Stimulated activated CD4-positive, alpha-beta T cell treated with anti-CD3 and anti-CD28 coated beads, Interleukin-12 subunit alpha, Interleukin-12 subunit beta, amount 100 ng/mL, for 24 hours (primary cell): ENCODE measurements at places on chromosomes 5 and 9.

DNA sequence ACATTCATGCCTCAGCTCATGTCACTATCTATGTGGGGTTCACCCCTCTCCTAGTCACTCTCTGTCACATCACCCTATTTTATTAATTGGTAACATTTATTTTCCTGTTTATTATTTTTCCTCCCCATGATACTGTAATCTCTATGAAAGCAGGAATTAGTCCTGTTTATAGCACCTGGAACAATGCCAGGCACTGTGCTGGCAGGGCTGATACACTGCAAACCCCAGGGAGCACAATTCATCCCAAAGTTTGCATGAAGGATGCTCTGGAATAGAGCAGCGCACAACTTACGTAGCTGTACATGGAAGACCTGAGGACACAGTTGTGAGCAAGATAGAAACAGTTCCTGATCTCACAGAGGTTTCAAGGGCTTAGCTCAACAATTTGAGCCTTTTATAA lies 103.2 kb downstream of the NSG2 start:
- no peak for DNase-seq

GRCh38 chr9:10875752-10876151 lies 262.9 kb upstream of the PTPRD start:
- no peak for DNase-seq

DNA sequence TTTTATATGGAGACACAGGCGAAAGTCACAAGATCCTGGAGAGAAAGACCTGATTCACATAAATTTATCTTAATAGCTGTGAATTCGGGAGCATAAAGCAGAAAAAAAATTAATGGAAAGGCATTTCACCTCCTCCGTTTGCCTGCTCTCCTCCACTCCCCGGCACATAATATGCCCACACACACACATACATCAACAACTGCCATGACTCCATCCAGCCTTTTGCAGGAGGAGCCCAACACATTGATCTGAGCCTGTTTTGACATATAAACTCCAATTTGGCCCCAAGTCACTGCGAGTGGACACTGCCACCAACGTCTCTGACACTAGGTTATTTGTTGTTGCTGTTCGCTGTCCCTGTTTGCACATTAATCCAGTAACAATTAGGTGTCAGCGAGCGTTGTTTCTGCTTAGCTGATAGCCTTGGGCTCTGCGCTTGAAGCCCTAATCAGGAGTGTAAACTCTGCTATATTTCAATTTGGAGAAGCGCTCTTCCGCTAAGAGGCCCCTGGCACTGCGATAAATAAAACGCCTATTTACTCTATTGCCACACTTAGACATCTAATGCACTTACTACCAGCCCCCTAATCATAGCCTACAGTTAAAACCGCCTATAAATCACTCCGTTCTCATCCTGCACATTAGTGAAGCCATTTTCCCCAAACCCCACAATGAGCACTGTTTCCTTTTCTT lies 195.8 kb upstream of the TBCA start:
- DNase-seq, result no peak

DNA sequence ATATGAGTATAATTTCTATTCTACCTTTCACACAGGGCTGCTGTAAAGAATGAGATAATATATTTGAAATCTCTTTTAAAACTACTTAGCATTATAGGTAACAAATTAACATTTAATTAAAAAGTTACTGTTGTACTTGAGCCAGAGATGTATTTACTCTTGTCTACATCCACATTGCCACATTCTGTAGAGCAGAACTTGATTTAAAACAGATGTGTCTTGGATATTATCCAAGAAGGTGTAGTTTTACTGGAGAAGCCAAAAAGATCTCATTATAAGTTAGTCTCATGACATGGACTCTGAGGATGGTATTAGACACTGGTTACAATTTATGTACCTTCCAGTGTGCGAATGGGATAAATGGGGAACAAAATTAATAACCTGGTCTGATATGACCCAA lies 293.1 kb upstream of the CCNH start:
- no peak for DNase-seq

DNA sequence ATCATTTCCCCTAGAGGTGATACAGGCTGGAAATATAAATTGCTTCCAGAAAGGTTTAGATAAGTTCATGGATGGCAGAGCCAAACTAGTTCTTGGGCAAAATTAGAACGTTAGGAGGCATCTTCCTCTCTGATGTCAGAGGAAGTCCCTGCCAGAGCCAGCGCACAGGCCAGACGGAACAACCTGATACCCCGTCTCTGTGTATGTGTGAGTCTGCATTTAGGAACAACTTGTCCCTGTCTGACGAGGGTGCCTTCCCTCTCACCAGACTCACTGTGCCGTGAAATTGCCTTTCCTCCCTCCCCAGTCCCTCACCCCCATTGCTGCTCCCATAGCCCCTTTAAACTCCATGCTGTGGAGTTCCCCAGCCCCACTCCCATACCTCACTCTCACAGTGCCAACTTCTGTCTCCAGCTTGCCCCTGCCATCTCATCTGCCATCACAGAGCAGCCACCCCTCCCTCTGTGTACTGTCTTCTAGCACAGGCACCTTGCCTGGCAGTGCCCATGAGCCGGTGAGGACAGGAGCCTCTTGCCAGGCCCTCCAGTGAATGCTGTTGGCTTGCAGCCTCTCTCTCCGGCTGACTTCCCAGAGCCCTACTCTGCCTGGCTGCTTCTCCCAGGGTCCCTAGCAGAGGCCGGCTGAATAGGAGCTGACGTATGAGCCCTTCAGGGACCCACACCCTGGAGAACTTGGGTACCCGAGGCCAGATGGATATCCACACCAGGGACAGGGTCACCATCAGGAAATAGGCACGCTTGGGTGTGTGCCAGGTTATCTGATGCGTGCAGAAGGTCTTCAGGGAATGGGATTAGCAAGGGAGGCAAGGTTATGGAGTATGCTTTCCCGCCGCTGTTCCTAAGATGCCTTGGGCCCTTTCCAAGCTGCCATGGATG lies 26.7 kb downstream of the UNC5A start:
- DNase-seq, result no peak

- DNase-seq, result no peak
Observed at GRCh38 chr5:68834491-68834981, 259.3 kb upstream of the SLC30A5 start.

- DNase-seq, result no peak
Observed at GRCh38 chr5:82352146-82352791, 74.1 kb upstream of the RPS23 start.

DNA sequence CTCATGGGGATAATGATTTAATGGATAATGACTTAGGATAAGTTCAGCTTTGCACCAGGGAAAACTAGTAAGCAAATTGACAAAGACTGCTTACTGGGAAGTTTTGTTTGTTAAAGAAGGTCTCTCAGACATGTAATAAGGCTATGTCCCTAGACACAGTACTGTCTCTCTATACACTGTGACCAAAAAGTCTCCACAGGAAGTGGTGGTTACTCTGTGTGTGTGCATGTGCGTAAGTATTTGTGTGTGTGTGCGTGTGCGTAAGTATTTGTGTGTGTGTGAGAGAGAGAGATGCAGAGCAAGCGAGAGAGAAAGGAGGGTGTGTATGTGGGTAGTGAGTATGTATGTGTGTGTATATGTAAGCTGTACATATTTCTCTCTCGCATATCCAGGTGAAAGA lies 229.6 kb downstream of the GLIS3 start:
- no peak for DNase-seq

- no peak for DNase-seq
Observed at GRCh38 chr9:89497257-89497963, 503 bp downstream of the SEMA4D start.

DNA sequence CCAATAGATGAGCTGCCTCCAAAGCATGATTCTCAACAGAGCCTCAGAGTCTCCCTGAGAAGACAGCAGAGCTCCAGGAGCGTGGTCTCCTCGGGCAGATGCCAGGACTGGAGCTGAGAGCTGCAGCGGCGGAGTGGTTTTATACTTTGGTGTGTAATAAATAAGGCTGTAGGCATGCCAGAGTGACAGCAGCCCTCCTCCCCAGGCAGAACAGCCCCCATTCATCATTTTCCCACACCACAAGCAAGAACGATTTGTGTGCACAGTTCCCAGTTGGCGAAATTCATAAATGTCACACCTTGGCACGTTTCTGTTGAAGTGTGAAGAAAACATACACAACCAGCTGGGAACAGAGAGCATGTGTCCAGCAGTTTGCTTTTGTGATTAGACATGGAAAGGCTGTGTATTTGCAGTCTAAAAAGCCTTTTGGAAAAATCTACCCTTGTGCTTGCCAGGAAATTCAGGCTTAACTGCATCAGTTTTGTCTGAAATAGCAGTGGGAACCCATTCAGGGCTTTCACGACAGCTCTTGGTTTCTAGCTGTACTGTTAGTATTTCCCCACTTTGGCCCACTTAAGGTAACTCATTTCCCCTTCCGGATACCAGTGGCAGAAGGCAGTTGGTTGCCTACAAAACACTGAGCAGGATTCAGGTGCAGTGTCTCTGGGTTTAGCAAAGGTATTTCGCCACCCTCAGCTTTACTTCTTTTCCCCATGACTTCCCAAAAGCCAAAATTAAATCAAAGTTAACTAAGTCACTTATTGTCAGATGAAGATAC lies at the start of gene C1QTNF3:
TSS of gene C1QTNF3 (minus strand) at position 115 of the 778 bp plus-strand sequence. CDS start at position 27, 88 bp downstream.
- DNase-seq, result no peak

- DNase-seq, result no peak
Observed at GRCh38 chr9:27561685-27562084, 11.6 kb downstream of the C9orf72 start.

DNA sequence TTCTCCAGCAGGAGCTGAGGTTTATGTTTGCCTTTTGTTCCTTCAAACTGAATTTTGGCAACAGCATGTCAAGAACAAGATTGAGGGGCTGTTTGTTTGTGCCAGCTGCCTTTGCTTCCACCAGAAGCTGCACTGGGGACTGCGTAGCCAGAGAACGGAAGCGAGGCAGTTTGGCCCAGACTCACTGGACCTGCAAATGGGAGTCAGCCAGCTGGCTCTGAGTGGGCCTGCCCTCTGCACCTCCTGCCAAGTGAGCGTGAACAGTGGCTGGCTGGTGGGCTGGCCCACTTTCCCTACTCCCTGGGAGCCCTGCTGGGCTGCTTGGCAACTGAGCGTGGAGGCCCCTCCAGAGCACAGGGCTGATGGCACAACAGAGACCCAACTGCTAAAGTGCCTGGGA lies 111.6 kb downstream of the GALNT10 start:
- no peak for DNase-seq

- DNase-seq, result no peak
Observed at GRCh38 chr9:133592731-133593409, 16.3 kb downstream of the FAM163B start.

DNA sequence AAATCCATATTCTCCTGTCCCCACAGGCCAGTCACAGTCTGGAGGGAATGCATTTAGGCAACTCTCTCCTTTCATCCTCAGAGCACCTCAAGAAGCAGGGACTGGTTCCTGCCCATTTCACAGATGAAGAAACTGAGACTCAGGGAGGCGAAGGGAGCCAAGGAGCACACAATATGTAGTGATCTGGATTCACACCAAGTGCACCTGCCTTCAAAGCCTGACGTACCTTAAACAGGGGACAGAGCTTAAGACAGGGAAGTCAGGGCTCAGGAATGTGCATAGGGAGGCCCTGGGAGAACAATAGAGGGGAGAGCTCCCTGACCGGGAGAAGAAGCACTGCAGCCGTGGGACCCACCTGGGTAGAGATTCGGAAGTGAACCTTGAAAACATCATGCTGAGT lies 83.0 kb downstream of the GABBR2 start:
- no peak for DNase-seq

GRCh38 chr9:93185266-93186214 lies 1.6 kb downstream of the WNK2 start:
- no peak for DNase-seq

DNA sequence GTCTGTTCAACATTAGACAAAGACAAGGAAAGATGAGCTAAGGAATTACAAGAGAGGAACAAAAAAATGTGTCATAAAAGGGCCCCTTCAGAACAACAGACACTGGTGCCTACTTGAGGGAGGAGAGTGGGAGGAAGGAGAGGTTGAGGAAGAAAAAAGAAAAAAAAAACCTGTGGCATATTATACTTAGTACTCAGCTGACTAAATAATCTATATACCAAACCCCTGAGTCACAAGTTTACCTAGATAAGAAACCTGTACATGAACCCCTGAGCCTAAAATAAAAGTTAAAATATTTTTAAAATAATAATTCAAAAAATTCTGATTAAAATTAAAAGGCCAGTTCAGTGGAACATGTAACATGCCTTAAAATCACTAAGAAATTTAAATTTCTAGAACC lies 107.3 kb downstream of the MTREX start:
- DNase-seq, result no peak

- DNase-seq, result no peak
Observed at GRCh38 chr9:84173961-84174360, 166.6 kb downstream of the SLC28A3 start.

DNA sequence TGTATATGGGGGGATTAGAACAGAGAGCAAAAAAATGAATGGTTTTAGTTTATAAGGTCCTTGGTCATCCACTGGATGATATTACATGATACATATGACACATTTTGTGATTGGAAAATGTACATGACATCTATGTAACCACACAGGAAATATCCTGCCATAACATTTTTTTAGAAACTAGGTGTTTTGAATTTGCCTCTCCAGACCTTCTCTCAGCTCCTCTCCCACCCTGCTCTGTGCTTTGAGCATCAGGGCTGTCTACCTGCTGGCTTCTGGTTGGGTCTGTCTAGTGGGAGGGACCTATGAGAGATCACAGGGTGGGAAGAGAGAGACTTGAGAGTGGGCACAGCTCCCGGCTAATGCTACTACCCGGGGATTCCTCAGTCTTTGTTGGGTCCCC lies 24.4 kb downstream of the AKNA start:
- DNase-seq, result no peak

DNA sequence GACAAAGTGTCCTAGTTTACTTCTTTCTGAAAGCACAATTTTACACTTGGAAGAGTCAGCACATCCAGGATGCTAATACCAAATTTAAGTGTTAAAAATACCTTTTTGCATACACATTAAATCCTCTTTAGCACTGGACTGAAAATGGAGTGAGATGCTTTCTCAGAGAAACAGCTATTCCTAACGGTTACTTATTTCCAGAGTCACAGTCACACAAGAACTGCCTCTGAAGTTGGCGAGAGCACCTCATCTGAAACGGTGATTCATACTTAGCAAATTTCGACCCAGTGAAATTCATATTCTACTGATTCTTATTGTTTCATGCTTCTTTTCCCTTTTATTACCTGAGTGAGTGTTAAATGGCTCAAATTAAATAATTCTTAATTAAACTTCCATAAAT lies 12.2 kb downstream of the CDH18 start:
- no peak for DNase-seq

DNA sequence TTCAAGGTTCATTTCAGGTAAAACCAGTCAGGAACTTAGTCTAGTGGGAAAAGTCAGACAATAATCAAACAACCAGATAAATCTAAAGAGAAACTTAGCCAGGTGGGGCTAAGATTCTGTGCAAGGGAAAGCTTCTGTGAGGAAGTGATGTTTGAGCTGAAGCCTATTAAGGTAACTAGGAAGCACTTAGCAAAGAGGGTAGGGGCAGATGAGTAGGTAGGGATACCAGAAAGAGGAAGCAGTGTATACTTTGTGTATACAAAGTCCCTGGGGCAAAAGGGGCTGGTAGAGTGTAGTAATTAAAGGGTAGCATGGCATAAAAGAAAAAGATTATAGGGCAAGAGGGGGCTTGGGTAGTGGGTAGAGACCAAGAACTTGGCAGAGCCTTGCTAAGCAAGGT lies 3.6 kb upstream of the SPATA24 start:
- no peak for DNase-seq

GRCh38 chr9:130944510-130945058 lies 5.5 kb upstream of the FIBCD1 start:
- DNase-seq, result no peak
